ENCODE measurements at places on chromosomes 3 and 15.

- no peak for DNase-seq
Observed at GRCh38 chr3:139204728-139205127, 139.1 kb upstream of the MRPS22 start.

DNA sequence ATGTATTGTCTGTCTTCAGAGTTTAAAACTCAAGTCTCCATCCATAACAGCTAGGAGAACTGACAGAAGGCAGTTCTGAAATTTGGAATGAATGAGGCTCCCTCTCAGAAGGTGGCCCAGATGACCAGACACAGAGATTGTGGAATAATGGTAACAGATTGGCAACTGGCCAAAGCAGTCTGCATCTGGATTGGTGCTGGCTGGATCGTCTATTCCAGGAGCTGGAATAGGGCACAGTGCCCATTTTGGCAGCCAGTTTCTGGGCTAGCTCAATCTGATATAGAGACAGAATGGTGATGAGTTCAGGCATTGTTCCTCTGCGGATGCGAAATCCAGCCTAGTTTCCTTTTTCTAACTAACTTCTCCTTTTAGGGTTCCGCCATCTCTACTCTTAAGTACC, 851.7 kb downstream of the PDCD6IP start:
- DNase-seq: no peak

DNA sequence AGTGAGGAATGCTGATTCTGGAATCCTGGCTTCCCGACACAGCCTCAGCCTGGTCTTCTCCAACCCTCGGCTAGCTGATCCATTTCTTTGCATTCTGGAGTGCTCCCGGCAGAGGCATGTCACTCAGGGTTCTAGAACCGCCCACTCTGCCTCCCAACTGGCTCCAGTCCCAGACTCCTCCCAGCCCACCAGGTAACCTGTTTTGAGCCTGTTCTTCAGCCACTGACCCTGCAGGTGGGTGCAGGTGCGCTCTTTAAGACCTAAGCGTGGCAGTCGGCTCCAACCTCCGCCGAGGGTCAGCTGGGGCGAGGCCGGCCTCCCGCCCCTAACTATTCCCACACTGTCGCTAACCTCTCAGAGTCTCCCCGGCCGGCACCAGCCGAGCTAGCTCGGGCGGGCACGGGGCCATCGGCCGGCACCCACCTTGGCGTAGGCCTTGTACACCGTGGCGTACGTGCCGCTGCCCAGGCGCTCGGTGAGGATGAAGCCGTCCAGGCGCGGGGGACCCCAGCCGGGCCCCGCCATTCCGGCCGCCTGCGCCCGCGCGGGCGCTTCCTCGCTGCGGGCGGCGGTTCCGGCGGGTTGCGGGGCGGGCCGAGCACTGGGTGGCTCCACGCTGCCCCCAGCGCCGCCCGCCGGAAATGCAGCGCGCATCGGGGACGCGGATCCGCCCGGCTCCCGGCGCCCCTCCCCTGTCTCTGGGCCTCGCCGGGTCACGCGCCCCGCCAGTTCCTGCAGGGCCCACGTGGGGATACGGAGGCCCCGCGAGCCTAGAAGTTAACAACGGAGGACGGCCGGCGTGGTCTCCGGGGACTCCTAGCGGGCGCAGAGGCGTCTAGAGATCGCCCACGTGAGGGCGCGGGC, at the start of gene ULK3:
Gene ULK3, minus strand, starts transcription at position 576 of the 864 bp plus-strand sequence. Its CDS starts 51 bp downstream, at position 525.
- peak; percentile 91 for DNase-seq

DNA sequence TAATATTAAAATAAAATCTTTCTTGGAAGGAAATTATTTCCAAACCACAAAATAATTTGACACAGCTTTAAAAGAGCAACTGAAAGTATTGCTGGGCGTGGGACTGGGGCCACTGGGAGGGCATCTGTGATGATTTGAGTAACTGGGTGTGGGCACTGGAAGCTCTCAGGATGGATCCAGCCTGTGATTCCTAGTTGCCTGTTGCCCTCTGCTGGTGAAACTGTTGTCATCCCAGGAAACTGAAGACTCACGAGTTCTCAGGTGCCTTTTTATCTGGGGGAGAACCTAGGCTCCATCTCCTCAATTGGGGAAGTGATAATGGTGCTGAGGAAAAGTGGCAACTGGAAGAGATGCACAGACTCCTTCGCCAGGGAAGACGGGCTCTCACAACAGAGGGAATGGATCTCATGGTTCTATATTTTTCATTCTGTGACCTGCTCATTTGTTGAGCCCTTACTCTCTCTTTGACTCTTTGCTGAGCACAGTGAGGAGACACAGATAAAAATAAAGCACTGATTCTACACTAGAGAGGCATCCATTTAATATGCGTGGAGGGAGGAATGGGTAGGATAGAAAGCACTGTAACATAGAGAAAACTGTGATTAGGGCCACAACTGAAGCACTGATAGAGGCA, 61.6 kb downstream of the TPRG1 start:
- DNase-seq: peak; percentile 94

GRCh38 chr3:116300226-116300625, 145.1 kb downstream of the LSAMP start:
- DNase-seq: no peak

- no peak for DNase-seq
Observed at GRCh38 chr3:12875857-12876836, 34.8 kb upstream of the RPL32 start.

DNA sequence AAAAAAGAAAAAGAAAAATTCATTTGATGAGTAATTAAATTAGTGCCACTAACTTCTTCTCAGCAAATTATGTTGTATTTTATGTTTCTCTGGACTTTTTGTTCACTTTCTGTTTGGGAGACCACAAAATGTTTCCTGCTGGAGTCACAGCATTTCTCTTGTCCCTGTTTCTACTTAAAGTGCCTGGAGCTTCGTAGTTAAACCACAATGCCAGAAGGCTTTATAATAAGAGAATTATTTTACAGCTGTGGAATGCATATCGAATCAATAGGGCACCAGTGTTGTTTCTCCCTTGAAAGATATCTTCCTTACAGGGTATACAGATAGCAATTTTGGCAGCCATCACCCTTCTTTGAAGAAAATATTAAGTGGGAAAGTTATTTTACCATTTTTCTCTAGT, 3.2 kb downstream of the DTWD1 start:
- no peak for DNase-seq

- peak; percentile 83 for DNase-seq
Observed at GRCh38 chr15:34366271-34367065, 528 bp downstream of the LPCAT4 start.

GRCh38 chr3:58386626-58387365, 46.8 kb downstream of the PDHB start:
- DNase-seq: peak; percentile 49

- DNase-seq: no peak
Observed at GRCh38 chr3:29745232-29745870, 464.5 kb downstream of the RBMS3 start.

DNA sequence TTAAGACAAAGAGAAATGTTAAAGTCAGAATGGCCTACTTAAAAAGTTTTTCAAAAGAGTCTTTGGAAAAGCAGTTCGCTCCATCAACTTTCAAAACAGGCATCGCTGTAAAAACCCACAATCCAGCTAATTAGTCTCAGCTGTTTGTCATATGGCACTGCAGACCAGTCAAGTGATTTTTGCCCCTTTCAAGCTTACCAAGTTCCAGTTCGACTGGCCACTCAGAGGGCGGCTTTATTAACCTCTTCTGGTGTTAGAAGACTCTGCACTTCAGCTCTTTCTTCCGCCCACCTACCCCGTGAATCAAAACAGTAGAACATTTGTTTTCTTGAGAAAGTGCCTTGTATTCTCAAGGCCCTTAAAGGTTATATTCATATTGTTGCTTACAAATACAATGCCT, 19.3 kb downstream of the RAB27A start:
- no peak for DNase-seq

DNA sequence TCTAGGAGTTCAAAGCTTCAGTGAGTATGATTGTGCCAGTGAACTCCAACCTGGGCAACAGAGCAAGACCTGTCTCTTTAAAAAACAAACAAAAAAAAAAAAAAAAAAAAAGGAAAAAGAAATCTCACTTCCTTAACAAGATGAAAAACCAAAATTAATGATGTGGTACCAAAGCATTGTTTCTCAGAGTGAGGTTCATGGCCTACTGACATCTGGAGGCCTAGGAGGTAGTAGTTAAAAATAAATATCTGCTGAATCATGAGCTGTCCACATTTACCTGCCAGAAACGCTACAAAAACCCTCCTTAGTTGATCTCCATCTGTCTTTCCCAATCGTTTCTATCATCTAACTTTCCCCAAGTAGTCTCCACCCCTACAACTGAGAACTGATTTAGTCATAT, 51.2 kb downstream of the EPHA6 start:
- DNase-seq: no peak

DNA sequence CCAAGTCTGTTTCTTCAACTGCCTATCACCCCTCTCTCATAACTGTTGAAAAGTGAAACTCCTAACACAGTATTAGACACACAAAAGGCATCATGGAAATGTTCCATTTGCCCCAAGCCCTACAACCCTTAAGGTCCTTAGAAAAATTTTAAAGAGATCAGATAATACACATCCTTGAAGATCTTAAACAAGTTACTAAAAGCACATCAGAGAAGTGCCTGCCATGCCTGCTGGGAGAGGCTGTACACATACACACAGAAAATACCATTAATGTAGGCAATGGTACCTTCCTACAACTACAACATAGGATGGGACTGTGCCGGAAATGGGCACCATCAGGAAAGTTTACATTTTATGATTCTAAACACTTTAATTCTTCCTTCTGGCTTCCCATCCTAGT, 3.3 kb downstream of the ADAM10 start:
- no peak for DNase-seq

DNA sequence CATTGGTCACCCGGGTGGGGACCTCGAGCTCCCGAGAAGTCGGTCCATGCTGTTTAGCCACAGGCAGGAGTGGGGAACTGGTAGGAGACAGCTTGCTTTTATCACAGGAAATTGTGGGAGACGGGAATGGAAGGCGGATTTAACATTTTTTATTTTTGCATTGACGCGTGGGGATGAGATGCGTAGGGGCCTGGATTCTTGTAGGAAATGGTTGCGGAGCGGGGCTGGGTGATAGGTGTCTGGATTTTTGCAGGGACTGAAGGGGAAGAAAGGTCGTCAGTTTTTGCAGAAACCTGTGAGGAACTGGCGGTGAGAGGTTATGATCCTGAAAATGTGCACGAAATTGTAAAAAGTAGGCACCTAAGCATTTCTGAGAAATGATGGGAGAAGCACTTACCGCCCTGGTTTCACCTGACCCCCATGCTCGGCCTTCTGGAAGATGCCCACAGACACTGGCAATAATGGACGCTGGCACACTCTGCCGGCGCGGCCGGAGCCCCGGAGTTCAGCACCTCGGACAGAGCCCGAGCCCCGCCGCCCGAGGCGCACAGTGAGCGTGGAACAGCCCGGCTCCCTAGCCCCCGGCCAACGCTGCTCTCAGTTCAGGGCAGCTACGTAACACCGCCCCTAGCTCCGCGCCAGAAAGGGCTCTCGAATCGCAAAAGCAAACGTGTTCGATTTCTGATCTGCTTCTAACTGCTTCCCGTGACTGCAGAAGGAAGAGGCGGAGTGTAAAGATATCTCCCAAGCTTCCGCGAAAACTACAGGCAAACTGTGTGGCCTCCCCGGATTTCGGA, 928 bp downstream of the ANKRD34C start:
- DNase-seq: peak; percentile 70
